ENCODE measurements at places on chromosomes 16 and 17.

- no peaks in the 10 kb centered on the region for H3K27me3 ChIP-seq
- H3K27ac ChIP-seq: peak overlapping the region; percentile 98
- peak; percentile 22 for DNase-seq
- H3K36me3 ChIP-seq: no peaks in the 10 kb centered on the region
- H3K4me3 ChIP-seq: no peak overlapping the region
- H3K4me1 ChIP-seq: peaks cover 23% of the 10 kb centered on the region
Observed at GRCh38 chr16:27318392-27319256, 4.8 kb downstream of the IL4R start.

- H3K27me3 ChIP-seq: no peaks in the 10 kb centered on the region
- no peaks in the 10 kb centered on the region for H3K4me1 ChIP-seq
- DNase-seq: no peak
- no peaks in the 10 kb centered on the region for H3K36me3 ChIP-seq
- no peak overlapping the region for H3K27ac ChIP-seq
Observed at GRCh38 chr17:70081885-70082284, 6.9 kb downstream of the KCNJ16 start.

DNA sequence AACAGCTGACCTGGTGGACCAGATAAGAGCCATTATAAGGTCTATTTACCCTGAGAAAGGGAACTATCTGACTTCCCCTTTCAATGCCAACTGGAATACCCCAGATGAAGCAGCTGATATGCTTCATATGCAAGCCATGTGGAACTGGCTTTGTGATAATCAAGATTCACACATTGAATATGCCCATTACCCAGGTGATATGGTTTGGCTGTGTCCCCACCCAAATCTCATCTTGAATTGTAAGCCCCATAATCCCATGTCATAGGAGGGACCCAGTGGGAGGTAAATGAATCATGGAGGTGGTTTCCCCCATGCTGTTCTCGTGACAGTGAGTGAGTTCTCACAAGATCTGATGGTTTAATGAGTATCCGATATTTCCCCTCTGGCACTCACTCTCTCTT, 42.1 kb downstream of the IKZF3 start:
- H3K4me3 ChIP-seq: no peak overlapping the region
- no peak for DNase-seq
- no peaks in the 10 kb centered on the region for H3K27me3 ChIP-seq
- no peak overlapping the region for H3K27ac ChIP-seq

DNA sequence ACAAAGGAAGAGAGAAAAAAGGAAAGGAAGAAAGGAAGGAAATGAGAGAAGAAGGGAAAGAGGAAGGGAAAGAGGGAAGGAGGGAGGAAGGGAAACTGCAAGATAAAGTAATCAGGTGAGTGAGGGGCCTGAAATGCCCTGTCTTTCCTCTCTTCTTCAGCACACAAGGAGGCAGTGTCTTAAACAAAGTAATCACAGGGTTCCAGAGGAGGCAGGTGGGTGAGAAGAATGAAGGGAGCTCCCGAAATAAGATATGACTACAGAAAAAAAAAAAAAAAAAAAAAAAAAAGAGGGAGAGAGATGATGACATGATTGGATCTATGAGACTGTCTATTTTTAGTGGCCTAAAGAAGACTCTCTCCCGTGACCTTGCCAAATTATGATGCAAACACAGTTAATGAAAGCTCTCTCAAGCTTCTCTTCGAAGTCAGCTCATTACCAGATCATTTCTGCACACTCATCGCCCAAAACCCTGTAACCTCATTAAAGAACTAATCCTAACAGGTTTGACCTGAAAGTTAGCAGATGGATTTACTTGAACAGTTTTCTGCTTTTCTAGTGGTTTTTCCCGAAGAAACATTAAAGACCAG, 53.6 kb downstream of the CDH11 start:
- H3K4me1 ChIP-seq: no peaks in the 10 kb centered on the region
- H3K4me3 ChIP-seq: no peak overlapping the region
- H3K27ac ChIP-seq: no peak overlapping the region
- no peak for DNase-seq
- no peaks in the 10 kb centered on the region for H3K36me3 ChIP-seq

GRCh38 chr17:42502091-42502490, 34.0 kb upstream of the NAGLU start:
- no peak overlapping the region for H3K27ac ChIP-seq
- no peaks in the 10 kb centered on the region for H3K27me3 ChIP-seq
- H3K4me3 ChIP-seq: no peak overlapping the region
- no peak for DNase-seq
- no peaks in the 10 kb centered on the region for H3K4me1 ChIP-seq
- peaks cover 73% of the 10 kb centered on the region for H3K36me3 ChIP-seq

DNA sequence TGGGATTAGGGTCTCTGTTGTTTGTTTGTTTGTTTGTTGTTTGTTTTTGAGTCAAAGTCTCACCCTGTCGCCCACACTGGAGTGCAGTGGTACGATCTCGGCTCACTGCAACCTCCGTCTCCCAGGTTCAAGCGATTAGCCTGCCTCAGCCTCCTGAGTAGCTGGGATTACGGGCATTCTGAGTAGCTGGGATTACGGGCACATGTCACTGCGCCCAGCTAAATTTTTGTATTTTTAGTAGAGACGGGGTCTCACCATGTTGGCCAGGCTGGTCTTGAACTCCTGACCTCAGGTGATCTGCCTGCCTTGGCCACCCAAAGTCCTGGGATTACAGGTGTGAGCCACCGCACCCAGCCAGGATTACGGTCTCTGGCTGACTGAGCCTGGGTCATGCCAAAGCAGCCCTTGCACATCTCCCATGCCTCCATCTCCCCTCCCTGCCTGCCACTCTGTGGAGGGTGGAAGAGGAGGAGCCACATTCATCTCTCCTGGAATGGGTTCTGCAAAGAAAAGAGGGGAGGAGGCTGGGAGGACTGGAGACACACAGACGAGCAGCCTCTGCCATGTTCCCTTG, 59.2 kb downstream of the BEAN1 start:
- H3K27ac ChIP-seq: peak overlapping the region; percentile 76
- no peak overlapping the region for H3K4me3 ChIP-seq
- peaks cover 20% of the 10 kb centered on the region for H3K4me1 ChIP-seq
- no peaks in the 10 kb centered on the region for H3K27me3 ChIP-seq
- DNase-seq: no peak

DNA sequence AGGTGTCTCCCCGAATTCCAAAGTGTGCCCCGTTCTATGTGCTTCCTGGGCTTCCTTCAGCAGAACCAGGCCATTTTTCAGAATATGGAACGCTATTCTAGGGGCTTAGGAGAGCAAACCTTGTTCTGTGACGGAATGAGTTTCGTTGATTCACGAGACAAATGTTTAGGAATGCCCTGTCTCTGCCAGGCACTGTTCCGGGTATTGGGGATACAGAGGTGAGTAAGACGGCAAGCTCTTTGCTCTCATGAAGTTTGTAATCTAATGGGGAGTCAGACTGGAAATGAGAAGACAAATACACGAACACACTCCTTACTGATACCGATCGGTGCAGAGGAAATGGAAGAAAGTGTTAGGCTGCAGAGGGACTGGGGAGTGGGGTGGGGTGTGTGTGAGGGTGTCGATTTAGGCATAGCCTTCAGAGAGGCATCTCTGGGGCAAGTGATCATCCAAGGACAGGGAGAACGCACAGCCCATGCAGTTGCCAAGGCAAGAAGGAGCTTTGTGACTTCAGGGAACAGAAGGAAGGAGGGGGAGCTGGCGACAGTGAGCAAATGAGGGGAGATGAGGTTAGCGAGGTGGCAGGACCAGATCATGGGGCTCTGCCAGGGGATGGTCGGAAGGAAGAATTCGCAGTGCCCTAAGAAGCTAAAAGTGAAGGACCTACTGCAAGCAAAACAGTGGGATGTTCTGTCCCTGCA, 189.6 kb downstream of the MSI2 start:
- H3K27ac ChIP-seq: no peak overlapping the region
- H3K36me3 ChIP-seq: no peaks in the 10 kb centered on the region
- no peaks in the 10 kb centered on the region for H3K27me3 ChIP-seq
- DNase-seq: no peak
